T-helper 1 cell treated with Interleukin-12 subunit alpha and Interleukin-12 subunit beta and Interleukin-4 antibody, amounts not matched to agents 30 ng/mL and 1 ng/mL, for 36 hours (primary cell): ENCODE measurements at places on chromosomes 16 and 17. TPM values are rescaled to one million over a fixed set of nuclear protein-coding genes. Genes with fewer than 3 reads are reported as not detected.

HSPB9 gene
- total RNA-seq: not detected in 2 replicates

ZMYND15 gene
- total RNA-seq: 0.10 and 0.12 TPM in 2 replicates

PROCA1 gene
- 5.3 and 7.1 TPM in 2 replicates for total RNA-seq

SLFN14 gene
- 0.10 TPM in 1 of 2 replicates, not detected in the other for total RNA-seq

VPS25 gene
- total RNA-seq: 59.0 and 65.1 TPM in 2 replicates

RNF135 gene
- 6.7 and 8.3 TPM in 2 replicates for total RNA-seq

ADORA2B gene
- 0.12 and 0.20 TPM in 2 replicates for total RNA-seq

SOX8 gene
- 0.17 TPM in 1 of 2 replicates, not detected in the other for total RNA-seq

MYOCD gene
- total RNA-seq: not detected in 2 replicates

CTRB1 gene
- not detected in 2 replicates for total RNA-seq

PABPN1L gene
- not detected in 2 replicates for total RNA-seq
